ENCODE measurements at places on chromosomes 16 and 17.

DNA sequence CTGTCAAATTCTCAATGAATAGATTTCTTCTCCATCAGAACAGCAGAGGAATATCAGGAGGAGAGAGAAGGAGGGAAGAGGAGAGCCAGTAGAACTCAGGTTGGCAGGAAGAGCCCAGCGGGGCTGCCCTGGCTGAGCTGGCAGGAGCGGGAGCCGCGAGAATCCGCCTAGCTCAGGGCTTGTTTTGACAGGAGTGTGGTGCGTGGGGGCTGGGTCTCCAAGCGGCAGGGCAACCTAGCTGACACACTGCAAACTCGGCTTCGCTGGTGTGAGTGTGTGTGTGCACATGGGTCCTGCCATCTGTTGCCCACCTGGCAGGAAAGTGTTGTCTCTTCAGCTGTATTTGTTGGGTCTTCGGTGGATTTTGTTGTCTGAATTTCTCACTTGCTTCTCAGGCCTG, 27.9 kb upstream of the BCAR1 start:
- peak; percentile 38 for DNase-seq

- DNase-seq: no peak
Measured at GRCh38 chr16:47395733-47396498, 64.9 kb downstream of the ITFG1 start.

- DNase-seq: no peak
Measured at GRCh38 chr17:34614698-34615097, 35.3 kb downstream of the TMEM132E start.

GRCh38 chr16:57690782-57691471, 3.7 kb upstream of the DRC7 start:
- DNase-seq: no peak

GRCh38 chr17:1003972-1004768, 7.2 kb downstream of the TIMM22 start:
- DNase-seq: no peak
